ENCODE measurements at places on chromosomes 11 and 22.

- DNase-seq, result no peak
Observed at GRCh38 chr11:114354076-114354475, 46.2 kb downstream of the C11orf71 start.

DNA sequence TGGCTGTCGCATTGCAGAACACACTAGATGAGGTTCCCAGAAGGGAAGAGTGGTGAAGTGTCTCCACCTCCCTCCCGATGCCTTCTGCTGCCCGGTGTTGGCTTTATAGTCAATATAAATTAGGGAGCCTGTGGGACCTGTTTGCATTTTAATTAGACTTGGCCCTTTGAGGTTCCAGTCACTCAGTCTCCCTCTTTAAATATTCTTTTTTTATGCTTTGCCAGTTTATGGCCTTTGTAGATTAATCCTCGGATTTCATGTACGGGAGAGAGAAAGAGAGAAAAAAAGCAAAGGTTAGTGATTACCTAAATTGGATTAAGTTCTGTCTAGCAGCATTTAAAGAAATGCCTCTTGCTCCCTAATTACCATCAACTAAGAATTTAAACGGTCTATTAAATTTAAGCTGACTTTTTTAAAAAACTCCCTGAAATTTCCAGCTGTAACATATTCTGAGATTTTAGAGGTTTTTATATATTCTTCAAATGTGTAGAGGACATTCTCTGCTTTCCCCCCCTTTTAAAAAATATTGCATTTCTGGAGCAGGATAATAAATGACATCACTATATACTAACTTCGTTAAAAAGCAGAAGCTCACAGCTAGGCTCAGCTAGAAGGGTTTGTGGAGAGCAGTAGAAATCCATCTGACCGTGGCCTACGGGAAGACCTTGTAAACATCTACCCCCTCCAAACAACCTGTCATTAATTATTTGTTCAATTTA, 84.4 kb downstream of the PRR5L start:
- no peak for DNase-seq

GRCh38 chr11:6656584-6656915, 941 bp upstream of the DCHS1 start:
- DNase-seq, result no peak

- no peak for DNase-seq
Observed at GRCh38 chr11:128260398-128260797, 327.0 kb downstream of the ETS1 start.

- DNase-seq, result no peak
Observed at GRCh38 chr22:24554313-24555164, at the start of gene GUCD1. TSS of gene GUCD1 (minus strand) at chr22:24555138. CDS start at chr22:24554991, 147 bp downstream.

- DNase-seq, result no peak
Observed at GRCh38 chr11:64372021-64372420, 13.1 kb downstream of the RPS6KA4 start.

DNA sequence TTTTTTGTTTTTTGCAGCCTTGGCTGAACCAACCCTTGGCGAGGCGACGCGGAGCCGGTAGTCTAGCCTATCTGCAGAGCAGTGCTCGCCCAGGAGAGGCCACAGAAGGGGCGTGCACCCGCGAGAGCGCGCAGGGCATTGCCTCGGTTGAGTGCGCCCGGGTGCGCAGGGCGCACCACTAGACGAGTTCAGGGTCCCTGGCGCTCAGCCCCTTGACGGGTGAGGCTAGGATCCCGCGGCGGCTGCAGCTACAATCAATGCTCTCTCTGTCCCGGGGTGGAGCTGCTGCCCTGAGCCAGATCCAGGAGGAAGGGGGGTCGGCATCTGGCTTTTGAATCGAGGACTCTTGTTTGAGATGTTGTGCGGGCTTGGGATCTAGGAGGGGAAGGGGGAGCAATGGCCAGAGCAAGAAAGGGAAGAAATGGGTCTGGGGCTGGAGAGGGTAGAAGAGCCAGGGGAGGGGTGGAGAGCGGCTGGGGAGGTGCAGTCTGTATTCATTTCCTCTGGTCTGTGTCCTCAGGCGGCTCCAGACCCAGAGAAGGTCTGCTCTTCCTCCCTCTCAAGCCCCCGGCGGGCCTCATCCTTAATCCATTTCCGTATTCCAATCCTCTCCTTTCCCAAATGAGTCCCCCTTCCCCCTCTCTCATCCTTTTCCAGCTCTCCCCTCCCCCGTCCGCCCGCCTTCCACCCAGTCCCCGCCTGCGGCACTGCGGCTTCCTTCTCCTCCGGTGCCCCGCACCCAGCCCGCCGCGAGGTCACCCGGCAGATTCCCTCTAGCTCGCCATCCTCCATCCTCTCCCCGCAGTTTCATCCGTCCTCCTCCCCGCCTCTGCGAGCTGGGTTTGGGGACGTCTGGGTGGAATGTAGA, 797 bp downstream of the THY1 start:
- DNase-seq, result no peak

All from right renal cortex interstitium (tissue), 3 donors.